ENCODE measurements at places on chromosomes 13 and 19.
A peak's percentile ranks its signal among the peaks of the same experiment; 100 is the strongest.

DNA sequence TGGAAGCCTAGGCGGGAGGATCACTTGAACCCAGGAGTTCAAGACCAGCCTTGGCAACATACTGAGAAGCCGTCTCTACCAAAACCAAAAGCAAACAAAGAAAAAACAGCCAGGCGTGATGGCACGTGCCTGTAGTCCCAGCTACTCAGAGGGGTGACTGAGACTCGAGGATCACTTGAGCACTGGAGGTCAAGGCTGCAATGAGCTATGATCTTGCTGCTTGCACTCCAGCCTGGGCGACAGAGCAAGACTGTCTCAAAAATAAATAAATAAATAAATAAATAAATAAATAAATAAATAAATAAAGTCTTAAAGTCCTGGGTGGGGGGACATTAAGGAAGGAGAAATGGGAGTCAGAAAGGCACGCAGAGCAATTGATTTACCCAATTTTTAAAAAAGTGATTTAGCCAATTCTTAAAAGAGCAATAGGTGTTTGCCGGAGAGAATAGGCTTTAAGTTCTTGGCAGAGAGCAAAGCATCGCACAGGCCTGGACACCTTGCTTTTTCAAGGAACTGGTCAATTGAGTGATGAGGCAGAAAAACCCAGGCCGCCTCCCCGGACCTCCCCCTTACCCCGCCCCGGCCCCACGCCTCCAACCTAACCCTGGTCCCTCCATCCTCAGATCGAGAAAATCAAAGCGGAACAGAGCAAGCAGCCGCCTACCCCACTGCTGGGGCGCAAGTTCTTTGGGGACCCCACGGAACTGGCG, 9.5 kb upstream of the SHKBP1 start:
- DNase-seq: no peak

- DNase-seq: no peak
These were observed 146.7 kb upstream of the FNDC3A start for GRCh38 chr13:48828962-48829411.

- DNase-seq: peak; percentile 28
These were observed 19.7 kb downstream of the ZC3H4 start for GRCh38 chr19:47093841-47094240.

DNA sequence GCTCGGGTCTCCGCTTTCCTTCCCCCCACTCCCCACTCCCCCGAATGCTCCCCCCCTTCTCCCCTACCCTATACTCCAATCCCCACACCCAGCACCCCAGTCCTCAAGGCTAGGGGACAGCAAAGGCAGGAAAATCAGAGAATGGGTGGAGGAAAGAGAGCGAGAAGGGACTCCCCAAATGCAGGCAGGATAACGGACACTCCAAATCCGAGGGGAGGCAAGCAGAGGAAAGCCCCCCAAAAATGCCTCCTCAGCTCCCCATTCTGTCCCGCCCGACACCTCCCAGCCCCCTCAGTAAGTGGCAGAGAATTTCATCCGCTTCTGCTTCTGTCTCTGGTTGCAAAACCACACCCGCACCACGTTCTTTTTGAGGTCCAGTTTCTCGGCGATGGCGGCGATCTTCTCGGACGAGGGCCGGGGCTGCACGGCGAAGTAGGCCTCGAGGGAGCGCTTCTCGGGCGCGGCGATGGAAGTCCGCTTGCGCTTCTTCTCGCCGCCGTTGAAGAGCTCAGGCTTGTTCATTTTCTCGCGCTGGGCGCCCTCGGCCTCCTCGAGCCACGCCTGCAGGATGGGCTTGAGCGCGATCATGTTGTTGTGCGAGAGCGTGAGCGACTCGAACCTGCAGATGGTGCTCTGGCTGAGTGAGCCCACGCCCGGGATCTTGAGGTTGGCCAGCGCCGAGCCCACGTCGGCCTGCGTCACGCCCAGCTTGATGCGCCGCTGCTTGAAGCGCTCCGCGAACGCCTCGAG, 2.1 kb downstream of the POU4F1 start:
- DNase-seq: no peak

DNA sequence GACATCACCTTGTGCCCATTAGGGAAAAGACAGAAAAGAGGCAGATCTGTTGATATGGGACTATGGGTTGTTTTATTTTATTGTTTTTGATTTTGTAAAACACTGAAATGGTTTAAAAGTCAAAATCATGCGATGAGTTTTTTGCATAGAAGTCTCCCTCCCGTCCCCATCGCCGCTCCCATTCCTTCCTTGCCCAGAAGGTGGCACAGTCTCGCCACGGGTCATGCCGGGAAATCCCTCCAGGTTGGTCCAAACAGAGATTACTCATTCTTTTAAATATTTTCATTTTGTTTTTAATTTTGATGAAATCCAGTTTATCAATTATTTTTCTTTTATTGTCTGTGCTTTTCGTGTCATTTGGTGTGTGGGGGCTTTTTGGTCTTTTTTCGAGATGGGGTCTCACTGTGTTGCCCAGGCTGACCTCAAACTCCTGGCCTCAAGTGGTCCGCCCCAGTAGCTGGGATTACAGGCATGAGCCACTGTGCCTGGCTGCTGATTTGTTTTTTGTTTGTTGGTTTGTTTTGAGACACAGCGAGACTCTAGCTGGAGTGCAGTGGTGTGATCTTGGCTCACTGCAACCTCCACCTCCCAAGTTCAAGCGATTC, 9.2 kb downstream of the PGPEP1 start:
- DNase-seq: peak; percentile 23

GRCh38 chr13:73985783-73986182, 148.4 kb downstream of the KLF12 start:
- DNase-seq: no peak

GRCh38 chr13:34162544-34162933, 344.6 kb downstream of the RFC3 start:
- no peak for DNase-seq

DNA sequence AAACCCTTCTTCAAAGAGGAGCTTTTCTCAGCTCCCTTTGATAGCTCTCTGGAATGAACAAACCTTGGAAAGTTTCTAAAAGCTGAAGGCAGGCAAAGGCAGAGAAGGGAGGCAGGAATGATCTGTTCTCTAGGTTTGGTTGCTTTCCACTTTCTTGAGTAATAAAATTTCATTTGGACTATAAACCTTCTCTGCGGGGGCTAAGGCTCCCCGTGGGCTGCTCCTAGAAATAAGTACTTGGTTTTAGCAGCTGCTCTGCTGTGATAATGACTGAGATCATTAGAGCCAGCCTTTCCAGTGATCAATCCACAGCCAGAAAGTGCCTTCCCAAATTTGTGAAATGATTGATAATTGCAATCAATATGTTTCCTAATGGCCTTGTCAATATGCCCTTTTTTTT, 183.8 kb upstream of the HTR2A start:
- DNase-seq: no peak

- no peak for DNase-seq
These were observed 23.9 kb upstream of the PSG4 start for GRCh38 chr19:43229315-43229714.

DNA sequence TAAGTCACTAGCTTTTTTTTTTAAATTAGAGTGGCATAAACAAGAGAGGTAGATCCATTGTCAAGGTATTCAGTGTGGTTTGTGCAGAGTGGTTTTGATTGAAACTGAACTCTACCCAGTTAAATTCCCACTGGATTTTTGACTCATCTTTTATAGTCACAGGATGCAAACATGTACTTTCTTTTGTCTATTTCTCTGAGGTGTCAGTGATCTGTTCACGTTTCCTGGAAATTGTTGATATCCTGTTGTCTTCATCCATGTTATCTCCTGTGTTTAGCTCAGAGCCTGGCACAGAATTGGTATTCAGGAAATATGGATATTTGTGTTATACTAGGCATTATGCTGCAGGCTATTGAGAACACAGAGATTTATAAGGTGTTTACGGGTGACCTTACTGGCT, 119.7 kb downstream of the PCCA start:
- no peak for DNase-seq
